ENCODE measurements at places on chromosomes 5 and 9.

GRCh38 chr5:56200971-56201666, 32.0 kb downstream of the ANKRD55 start:
- DNase-seq, result peak; percentile 10

- no peak for DNase-seq
These were observed 53.6 kb downstream of the GADD45G start for GRCh38 chr9:89658401-89658800.

GRCh38 chr5:64074533-64074932, 91.1 kb upstream of the RNF180 start:
- DNase-seq, result no peak

GRCh38 chr5:32812399-32812798, 101.3 kb downstream of the NPR3 start:
- no peak for DNase-seq

DNA sequence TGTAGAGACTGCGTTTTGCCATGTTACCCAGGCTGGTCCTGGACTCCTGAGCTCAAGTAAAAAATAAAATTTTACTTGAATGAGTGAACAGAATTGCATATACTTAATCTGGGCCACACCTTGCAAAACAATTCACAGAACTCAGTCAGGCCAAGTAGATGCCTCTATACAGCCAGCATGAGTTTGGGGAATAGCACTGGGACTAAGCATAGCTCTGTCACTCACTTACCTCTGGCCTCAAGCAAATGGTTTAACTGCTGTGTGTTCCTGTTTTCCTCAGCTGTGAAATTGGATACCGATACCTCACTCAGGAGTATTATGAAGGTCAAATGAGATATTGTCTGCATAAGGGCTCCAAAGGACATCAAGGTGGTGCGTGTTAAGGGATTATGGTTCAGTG, 10.9 kb upstream of the FRMPD1 start:
- no peak for DNase-seq

DNA sequence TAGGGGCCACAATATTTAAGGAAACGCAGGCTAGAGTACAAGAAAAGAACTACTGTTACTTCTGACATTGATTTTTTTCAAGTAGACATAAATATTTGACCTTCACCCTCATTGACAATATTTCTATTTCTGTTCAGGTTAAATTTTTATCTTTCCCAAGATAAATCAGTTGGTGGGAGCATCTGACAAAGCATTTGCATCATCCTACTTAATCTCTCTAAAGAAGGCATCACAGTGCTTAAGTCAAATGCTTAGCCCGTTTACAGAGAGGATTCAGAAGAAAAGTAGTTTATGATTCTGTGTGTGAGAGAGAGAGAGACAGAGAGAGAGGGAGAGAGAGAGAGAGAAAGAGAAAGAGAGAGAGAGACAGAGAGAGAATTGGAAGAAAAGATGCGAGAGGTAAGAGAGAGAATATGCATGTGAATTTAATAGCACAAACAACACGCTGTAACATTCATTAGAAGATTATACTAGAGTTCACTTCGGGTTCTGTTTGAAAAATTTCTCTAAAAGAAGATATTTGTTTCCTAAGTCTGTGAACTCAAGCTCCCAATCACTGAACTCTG, 1093.3 kb upstream of the CDH6 start:
- DNase-seq, result no peak
